Small intestine (tissue), 16 donors: ENCODE measurements at places on chromosomes 5 and 9.

- no peak for DNase-seq
Observed at GRCh38 chr5:168932400-168933189, 353.4 kb upstream of the PANK3 start.

- DNase-seq, result no peak
Observed at GRCh38 chr5:14983666-14984441, 112.3 kb upstream of the ANKH start.

GRCh38 chr5:151597749-151598148, 6.6 kb upstream of the FAT2 start:
- no peak for DNase-seq

GRCh38 chr9:78544230-78544629, 247.3 kb downstream of the PSAT1 start:
- DNase-seq, result no peak
